ENCODE measurements at places on chromosomes 5 and 9. TPM values are rescaled to one million over a fixed set of nuclear protein-coding genes. Genes with fewer than 3 reads are reported as not detected.

The DAPK1 gene
- total RNA-seq = 2.2 TPM

- DNase-seq = no peak
Measured at GRCh38 chr9:76355886-76356285, 38.3 kb downstream of the RFK start.

The TMEM252 gene
- not detected for total RNA-seq

GRCh38 chr9:138095813-138096518, 218.4 kb downstream of the CACNA1B start:
- no peak for DNase-seq

The F2RL1 gene
- total RNA-seq = 15.8 TPM

- peak; percentile 44 for DNase-seq
Measured at GRCh38 chr5:134873987-134874830, at the start of gene TXNDC15. Gene TXNDC15, plus strand, starts transcription at chr5:134874371. Its CDS starts 57 bp downstream, at chr5:134874428.

DNA sequence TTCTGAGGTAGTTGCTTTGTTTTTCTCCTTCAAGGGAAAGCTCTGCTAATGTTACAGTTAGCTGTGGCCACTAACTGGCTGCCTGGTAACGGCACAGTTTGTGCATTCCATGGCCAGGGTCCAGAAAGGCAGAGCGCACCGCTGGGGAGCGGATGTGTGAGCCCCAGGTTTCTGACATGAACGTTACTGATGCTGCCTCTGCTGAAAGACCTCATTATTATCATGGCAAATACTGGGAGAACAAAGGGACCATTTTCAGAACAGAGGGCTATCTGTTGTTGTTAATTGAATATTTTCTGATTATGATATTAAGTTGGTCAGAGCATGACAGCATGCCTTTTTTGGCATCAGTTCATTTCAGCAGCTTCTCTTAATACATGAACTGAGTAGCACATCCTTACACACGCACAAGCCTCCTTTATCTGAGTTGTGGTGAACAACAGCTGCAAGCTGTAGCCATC, 134.1 kb downstream of the NUDT12 start:
- DNase-seq = no peak

The STING1 gene
- 33.0 TPM for total RNA-seq

DNA sequence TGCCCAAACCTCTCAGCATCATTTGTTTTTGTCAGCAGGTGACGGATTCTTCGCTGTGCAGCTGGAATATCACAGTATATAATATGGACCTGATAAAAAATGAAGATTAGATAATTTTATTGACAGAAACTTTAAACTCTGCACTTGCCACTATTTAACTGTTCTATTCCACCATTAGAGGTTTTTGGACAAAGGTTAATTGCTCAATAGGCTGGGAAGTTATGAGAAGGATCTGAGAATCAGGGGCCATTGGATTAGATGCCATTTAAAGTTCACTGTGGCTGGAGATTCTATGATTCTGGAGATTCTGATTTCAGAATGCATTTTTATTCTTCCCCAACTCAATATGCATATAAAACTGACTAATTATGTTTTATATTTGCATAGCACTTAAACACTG, 59.8 kb upstream of the ANXA1 start:
- DNase-seq = no peak

DNA sequence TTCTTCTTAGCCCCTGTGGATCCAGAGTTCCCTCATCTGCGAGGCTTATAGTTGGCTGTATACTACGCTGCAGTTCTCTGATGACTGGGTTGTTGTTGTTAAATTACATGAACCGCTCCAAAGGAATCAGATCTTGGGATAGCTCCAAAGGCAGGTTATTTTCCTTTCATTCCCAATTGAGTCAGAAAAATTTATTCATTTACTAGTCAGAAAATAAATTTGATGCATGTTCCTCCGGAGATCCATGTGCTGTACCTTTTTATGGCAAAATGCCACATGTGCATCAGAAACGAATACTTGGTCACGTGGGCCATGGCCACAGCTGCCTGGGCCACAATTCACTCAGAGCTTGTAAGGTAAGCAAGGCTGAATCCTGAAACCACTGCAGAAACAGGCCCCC, 304.0 kb downstream of the NR2F1-AS1 start:
- no peak for DNase-seq

The GABRB2 gene
- not detected for total RNA-seq

The CCIN gene
- total RNA-seq = not detected

The SLC6A7 gene
- total RNA-seq = not detected

DNA sequence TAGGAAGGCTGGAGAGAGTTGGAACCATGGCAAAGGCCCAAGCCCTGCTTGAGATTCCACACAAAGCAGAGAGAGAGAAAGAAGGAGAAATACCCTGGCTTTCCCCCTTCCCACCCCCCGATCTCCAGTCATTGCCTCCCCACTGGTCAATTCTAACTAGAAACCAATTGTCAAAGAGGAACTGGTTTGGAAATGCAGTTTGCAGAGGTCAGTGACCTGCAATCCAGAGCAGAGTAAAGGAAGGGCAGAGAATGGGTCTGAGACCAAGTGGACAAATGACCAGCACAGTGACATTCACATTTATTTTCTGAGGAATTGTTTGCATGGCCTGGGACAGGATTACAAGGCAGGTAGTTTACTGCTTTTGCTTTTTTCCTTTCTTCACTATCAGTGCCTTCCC, 37.5 kb upstream of the ZFYVE16 start:
- no peak for DNase-seq

GRCh38 chr9:28764532-28764931, 1191.3 kb upstream of the C9orf72 start:
- DNase-seq = no peak

DNA sequence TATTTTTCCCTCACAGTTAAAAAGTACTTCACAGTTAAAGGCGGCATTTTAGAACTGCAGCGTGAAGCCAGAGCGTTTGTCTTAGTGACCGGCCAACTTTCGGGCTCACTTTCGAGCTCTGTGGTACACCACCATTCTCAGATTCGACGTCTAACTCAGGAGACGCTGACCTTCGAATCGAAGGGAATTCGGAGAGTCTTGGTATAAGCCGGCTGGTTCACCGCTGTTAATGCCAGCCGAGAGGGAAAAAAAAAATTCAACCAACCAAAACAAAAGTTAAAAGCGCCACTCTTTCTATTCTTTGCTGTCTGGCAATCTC, 544 bp upstream of the SNX24 start:
- DNase-seq = no peak

The C5orf34 gene
- total RNA-seq = 1.8 TPM

- DNase-seq = no peak
Measured at GRCh38 chr9:137828527-137829259, 48.9 kb upstream of the CACNA1B start.

DNA sequence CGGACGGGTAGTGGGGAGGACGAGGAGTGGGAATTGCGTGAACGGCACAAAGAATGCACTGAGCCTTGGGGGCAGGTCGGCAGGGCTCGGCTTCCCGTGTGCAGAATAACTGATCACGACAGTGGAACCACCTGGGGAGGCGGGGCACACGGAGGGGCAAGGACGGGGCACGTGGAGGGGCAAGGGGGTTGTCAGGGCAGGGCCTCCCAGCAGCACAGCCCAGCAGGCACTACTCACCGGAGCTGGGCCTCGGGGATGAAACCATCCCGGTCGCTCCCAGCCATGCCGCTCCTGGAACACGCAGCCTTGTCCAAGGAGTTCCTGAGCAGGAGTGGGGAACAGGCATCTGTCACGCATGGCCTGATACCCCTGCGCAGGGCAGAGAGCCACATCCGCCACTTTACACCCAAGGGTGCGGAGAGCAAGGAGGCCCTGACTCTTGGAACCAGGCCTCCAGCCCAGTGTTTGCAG, 33.4 kb downstream of the SARDH start:
- no peak for DNase-seq

The HSD17B3 gene
- total RNA-seq = not detected

- DNase-seq = no peak
Measured at GRCh38 chr9:127868278-127868902, 9.1 kb downstream of the AK1 start.

DNA sequence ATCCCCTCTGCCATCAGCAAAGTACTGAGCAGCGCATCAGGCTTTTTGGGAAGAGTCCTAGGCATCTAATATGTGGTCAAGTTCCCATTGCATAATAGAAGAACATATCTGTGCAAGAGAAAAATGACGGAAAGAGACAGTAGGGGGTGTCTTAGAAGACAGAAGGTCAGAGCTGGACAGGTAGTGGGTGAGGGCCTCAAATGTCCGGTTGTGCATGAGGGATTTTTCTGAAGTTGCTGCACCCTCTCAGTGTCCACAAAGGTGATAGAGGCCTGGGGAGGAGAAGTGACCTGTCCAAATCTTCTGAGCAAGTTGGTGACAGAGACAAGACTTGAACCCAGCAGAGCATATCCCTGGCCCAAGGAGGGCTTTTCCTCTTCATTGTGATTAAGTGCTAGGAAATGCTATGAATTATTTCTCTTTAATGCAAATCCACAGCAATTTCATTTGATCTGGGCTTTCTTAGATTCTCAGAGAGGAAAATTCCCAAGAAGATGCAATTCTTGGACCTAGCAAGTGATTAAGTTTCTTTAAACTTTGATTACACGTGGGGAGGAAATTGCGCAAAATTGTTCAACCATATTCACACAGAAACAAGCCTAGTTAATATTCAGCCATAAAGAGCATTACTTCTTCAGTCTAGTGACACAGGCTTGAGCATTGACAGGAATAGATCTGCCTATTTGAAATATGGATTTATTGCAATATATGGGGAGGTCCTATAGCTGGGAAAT, at the start of gene OR2S2:
TSS of gene OR2S2 (minus strand) at position 51 of the 734 bp plus-strand sequence. CDS start 56 bp downstream, outside the sequence.
- no peak for DNase-seq

- no peak for DNase-seq
Measured at GRCh38 chr5:113641715-113642114, 128.2 kb downstream of the YTHDC2 start.

The TAF11L13 gene
- total RNA-seq = not detected

- no peak for DNase-seq
Measured at GRCh38 chr9:128396970-128397613, 23.6 kb upstream of the CERCAM start.

The GARIN3 gene
- not detected for total RNA-seq

- no peak for DNase-seq
Measured at GRCh38 chr5:15254607-15255006, 245.4 kb upstream of the FBXL7 start.

DNA sequence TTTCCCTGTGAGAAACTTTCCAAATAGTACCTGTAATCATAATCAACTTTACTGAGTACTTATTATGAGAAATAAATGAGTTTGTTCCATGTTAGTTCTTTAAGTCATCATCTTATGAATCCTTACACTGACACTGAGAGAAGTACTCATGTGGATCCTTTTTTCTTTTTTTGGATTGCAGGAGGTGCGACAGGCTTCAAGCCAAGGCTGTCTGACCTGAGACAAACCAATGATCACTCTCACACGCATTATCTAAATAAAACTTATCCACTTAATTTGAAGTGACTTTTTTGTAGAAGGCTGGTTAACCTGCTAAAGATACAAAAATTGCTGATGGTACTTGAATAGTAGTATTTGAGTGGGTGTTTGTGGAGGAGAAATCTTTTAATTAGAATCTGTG, 39.5 kb downstream of the JAKMIP2 start:
- DNase-seq = no peak

GRCh38 chr5:55407059-55407684, 99.4 kb downstream of the MTREX start:
- DNase-seq = no peak

- DNase-seq = no peak
Measured at GRCh38 chr5:115594128-115595047, 7.9 kb downstream of the TICAM2 start.

- no peak for DNase-seq
Measured at GRCh38 chr5:14665949-14666348, 1.4 kb downstream of the OTULIN start.

GRCh38 chr9:114694719-114695269, 12.8 kb upstream of the TEX48 start:
- no peak for DNase-seq

The IFNK gene
- total RNA-seq = not detected

DNA sequence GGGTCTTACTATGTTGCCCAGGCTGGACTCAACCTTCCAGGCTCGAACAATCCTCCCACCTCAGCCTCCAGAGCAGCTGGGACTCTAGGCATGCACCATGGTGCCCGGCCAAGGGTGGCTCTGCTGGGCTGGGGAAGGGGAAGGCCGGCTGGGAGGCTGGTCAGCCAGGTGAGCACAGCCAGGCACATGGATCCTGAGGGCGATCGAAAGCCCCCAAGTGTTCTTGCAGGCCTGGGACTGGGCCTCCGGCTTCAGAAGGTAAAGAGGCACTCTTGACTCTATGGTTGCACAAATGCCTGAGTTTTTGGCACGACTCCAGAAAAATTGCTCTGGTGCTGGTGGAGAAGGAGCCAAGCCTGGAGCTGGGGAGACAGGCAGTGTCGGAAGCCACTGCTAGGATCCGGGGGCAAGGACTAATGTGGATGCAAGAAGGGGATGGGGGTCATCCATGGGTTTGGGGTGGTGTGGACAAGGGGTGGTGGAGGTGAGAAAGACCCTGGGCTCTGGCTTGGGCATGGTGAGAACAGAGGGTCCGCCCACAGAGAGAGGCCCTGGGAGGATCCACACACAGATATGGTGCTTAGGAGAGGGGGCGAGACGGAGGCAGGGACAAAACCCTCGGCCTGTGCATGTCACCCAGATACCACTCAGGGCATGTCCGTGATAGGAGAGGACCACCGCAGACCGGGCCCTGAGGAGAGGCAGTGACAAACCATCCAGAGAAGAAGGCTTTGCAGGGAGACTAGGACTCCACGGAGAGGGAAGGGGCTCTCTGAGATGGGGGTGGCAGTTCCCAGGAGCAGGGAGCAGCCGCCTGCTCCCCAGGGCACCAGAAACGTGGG, 51.1 kb upstream of the COL5A1 start:
- DNase-seq = no peak

The PCDHB14 gene
- 2.7 TPM for total RNA-seq

DNA sequence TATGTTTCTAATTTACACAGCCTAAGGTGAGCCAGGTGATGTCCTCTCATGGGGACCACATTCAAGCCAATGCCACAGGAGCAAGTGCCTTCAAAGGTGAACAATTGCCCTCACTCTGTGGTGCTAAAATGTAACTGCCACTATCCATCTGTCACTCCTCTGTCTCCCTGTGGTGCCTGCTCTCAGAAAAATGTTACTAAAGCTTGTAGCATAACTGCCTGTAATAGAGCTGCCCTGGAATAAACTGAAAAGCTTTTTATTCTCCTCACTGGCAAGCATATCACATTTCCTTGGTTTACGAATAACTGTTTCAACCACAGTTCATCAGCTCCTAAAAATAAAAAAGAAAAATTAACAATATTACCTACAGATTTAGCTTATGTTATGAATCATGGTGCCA, 142.4 kb downstream of the ST8SIA4 start:
- DNase-seq = no peak

GRCh38 chr9:88052321-88052965, 78.1 kb upstream of the CDK20 start:
- DNase-seq = no peak

The CMBL gene
- 1.5 TPM for total RNA-seq

The JAKMIP2 gene
- total RNA-seq = not detected

- no peak for DNase-seq
Measured at GRCh38 chr5:170431571-170431970, 42.4 kb upstream of the KCNMB1 start.

Measured in esophagus squamous epithelium (tissue), 5 donors.